ENCODE measurements at places on chromosomes 13 and 19. TPM values are rescaled to one million over a fixed set of nuclear protein-coding genes. Genes with fewer than 3 reads are reported as not detected.

The ZMYM2 gene
- 60.0 TPM for total RNA-seq

The RFPL4A gene
- total RNA-seq: not detected

The IGFL4 gene
- total RNA-seq: not detected

The CD209 gene
- total RNA-seq: not detected

The VSIG10L gene
- 2.4 TPM for total RNA-seq

The ZNF667 gene
- total RNA-seq: 4.3 TPM

The ATP5F1D gene
- 23.4 TPM for total RNA-seq
